Right atrium auricular region (tissue), 2 donors: ENCODE measurements at places on chromosomes 2 and 18. TPM values are rescaled to one million over a fixed set of nuclear protein-coding genes. Genes with fewer than 3 reads are reported as not detected.

GRCh38 chr18:42192251-42193248 lies 237.5 kb downstream of the PIK3C3 start:
- H3K4me3 ChIP-seq: no peak overlapping the region
- H3K4me1 ChIP-seq: no peaks in the 10 kb centered on the region
- H3K27ac ChIP-seq: no peak overlapping the region
- DNase-seq: no peak

DNA sequence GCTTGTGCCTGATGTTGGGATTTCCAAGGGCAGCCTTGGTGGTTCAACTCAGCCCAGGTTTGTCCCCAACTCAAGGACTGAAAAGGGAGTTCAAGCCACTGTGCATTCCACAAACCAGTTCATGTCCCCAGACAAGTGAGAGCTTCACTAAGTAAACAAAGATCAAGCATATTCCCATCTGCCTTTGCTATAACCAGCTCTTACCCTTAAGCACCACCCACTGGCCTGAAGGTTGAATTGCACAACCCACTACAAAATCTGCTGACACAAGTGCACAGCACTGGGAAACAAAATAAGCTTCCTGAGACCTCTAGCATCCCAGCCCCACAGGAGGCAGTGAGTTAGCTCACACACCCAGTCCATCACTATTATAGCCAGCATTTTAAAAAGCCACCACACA lies 516.7 kb downstream of the NR4A2 start:
- H3K36me3 ChIP-seq: no peaks in the 10 kb centered on the region
- no peaks in the 10 kb centered on the region for H3K27me3 ChIP-seq
- no peaks in the 10 kb centered on the region for H3K4me1 ChIP-seq
- H3K4me3 ChIP-seq: no peak overlapping the region
- no peak for DNase-seq

- no peak overlapping the region for H3K27ac ChIP-seq
- DNase-seq: no peak
- H3K36me3 ChIP-seq: no peaks in the 10 kb centered on the region
- no peak overlapping the region for H3K4me3 ChIP-seq
- H3K27me3 ChIP-seq: no peaks in the 10 kb centered on the region
- no peaks in the 10 kb centered on the region for H3K4me1 ChIP-seq
Observed at GRCh38 chr2:199108056-199108455, 349.7 kb downstream of the SATB2 start.

- H3K4me1 ChIP-seq: no peaks in the 10 kb centered on the region
- H3K27ac ChIP-seq: no peak overlapping the region
- no peaks in the 10 kb centered on the region for H3K36me3 ChIP-seq
- DNase-seq: no peak
- H3K4me3 ChIP-seq: no peak overlapping the region
Observed at GRCh38 chr2:153405196-153405595, 73.4 kb downstream of the RPRM start.

DNA sequence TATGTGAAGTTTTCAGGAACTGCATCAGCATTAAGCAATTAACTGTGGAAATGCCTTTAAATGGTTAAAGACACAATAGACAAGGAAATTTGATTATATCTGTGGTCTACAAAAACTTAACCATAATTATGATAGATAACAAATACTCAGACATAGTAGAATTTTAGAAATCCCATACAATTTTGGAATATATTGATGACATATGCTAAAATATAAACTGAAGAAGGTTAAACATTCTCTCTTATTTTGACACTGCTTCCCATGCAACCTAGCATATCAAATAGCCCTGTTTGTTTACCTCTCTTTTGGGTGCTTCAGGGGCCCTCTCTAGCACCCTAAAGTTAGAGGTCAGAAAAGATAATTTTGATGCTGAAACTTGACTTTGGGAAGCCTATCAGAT lies 1274.8 kb upstream of the SLC39A10 start:
- H3K27me3 ChIP-seq: no peaks in the 10 kb centered on the region
- no peaks in the 10 kb centered on the region for H3K4me1 ChIP-seq
- no peaks in the 10 kb centered on the region for H3K36me3 ChIP-seq
- DNase-seq: no peak

- no peak for DNase-seq
- no peaks in the 10 kb centered on the region for H3K4me1 ChIP-seq
- no peaks in the 10 kb centered on the region for H3K36me3 ChIP-seq
- no peak overlapping the region for H3K27ac ChIP-seq
Observed at GRCh38 chr2:130756053-130756873, 923 bp downstream of the AMER3 start.

- DNase-seq: no peak
- no peak overlapping the region for H3K27ac ChIP-seq
- no peak overlapping the region for H3K4me3 ChIP-seq
Observed at GRCh38 chr2:152615177-152615576, 102.1 kb downstream of the PRPF40A start.

GRCh38 chr18:55790296-55790695 lies 202.3 kb upstream of the TCF4 start:
- H3K27me3 ChIP-seq: no peaks in the 10 kb centered on the region

DNA sequence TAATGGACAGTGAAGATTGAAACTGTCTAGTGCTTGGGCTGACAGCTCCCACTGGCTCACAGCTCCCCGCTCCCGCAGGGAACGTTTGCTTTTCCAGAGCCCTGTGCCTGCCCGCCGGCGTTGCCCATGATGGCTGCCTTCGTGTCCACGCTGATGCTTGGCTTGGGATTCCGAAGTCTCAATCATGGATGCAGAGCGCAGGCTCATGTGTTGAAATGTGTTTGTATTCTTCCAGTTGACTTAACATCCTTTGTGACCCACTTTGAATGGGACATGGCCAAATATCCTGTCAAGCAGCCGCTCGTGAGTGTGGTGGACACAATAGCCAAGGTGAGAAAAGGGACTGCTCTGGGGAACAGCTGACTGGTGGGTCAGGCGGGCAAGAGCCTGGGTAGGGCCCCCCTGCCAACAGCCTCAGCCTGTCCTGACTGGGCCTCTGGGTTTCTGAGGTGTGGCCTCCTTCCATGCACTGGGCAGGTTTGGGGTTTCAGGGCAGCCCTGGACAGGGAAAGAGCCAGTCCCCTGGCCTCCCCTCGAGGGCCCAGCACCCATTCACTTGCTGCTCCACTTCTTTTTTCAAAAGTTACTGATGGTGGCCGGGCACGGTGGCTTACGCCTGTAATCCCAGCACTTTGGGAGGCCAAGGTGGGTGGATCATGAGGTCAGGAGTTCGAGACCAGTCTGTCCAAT lies 42.8 kb downstream of the ATP6V1C2 start:
- DNase-seq: no peak
- no peak overlapping the region for H3K27ac ChIP-seq
- no peak overlapping the region for H3K4me3 ChIP-seq

GRCh38 chr18:39647627-39648534 lies 2082.3 kb upstream of the CELF4 start:
- H3K27me3 ChIP-seq: no peaks in the 10 kb centered on the region
- no peak overlapping the region for H3K4me3 ChIP-seq
- DNase-seq: no peak
- H3K27ac ChIP-seq: no peak overlapping the region

DNA sequence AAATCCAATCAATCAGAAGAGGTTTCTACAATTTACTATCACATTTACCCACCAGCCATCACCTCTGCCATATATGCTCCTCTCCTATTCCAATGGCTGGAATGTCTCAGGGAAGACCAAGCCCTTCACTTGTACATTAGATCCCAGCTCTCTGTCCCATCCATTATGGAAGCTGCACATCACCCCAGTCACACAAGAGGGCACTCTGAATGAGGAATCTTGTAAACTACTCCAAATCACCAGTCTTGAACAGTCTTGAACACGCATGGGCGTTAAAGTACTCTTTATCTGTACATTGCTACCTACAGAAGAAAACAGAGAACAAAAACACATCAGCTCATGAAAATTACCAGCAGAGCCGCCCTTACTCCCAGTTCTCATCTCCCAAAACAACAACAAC lies 38.7 kb downstream of the ZC3H8 start:
- H3K36me3 ChIP-seq: peaks cover 20% of the 10 kb centered on the region
- DNase-seq: no peak
- H3K27me3 ChIP-seq: no peaks in the 10 kb centered on the region
- no peak overlapping the region for H3K27ac ChIP-seq
- no peaks in the 10 kb centered on the region for H3K4me1 ChIP-seq
- H3K4me3 ChIP-seq: no peak overlapping the region

GRCh38 chr2:86522711-86523110 lies 40.5 kb downstream of the CHMP3 start:
- peaks cover 14% of the 10 kb centered on the region for H3K36me3 ChIP-seq
- no peak overlapping the region for H3K27ac ChIP-seq
- no peak for DNase-seq
- no peak overlapping the region for H3K4me3 ChIP-seq

GRCh38 chr18:2656237-2656980 lies 883 bp downstream of the SMCHD1 start:
- no peaks in the 10 kb centered on the region for H3K27me3 ChIP-seq
- DNase-seq: no peak
- H3K36me3 ChIP-seq: no peaks in the 10 kb centered on the region
- peak overlapping the region; percentile 99 for H3K27ac ChIP-seq
- H3K4me1 ChIP-seq: no peaks in the 10 kb centered on the region

DNA sequence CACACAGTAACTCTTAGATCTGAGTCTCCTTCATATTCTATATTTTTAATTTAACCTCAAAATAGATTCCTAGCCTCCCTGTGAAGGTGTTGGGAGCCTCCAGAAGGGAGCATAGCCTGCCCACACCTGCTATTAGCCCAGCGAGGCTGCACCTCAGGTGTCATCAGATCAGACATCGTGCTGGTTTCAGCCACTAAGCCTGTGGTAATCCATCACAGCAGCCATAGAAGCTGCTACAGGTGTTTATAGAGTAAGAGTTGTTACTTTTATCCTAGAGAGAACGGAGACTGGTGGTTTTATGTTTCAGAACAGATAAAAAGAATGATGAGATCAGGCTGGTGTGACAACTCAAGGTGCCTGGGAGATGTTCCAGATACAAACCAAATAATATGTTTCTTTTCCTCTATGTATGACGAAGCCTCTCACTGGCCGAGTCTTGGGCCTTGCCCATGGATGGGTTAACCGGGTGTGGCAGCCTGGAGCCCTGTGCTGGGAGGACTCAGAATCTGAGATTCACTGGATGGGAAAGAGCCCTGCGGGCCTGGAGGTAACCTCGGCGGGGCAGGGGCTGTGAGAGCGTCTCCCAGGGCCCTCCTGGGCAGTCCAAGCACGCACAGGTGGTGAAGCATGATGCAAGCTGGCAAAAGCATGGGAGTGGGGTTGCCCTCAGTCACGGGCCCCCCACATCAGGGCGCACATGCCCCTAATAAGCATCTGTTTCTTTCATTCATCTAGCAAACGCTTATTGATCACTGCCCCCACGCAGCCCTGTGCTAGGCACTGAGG lies 73.7 kb downstream of the MRPS9 start:
- no peaks in the 10 kb centered on the region for H3K4me1 ChIP-seq
- no peaks in the 10 kb centered on the region for H3K36me3 ChIP-seq
- no peak for DNase-seq
- H3K27ac ChIP-seq: no peak overlapping the region
- H3K27me3 ChIP-seq: no peaks in the 10 kb centered on the region

DNA sequence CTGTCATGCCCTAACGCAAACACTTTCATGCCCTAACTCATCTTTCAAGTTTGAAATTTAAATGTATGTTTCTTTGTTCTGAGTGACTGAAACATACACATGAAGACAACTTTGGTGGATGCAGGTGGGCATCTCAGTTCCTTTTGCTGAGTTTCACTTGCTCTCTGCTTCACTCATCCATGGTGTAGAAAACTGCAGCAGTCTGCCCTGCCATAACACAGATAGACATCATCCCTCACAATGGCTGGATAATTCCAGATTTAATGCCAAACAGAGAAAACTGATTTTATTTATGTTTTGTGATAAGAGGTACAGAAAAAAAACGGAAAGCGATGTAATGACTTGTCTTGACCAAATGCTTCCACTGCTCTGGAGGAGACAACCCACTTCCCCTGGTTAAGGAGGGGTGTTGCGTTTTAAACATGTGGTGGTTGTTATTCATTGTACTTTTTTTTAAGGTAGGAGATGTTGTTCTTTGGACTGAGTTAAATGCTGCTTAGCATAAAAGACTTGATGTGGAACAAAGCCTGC lies 70.4 kb downstream of the RHBDD1 start:
- H3K27me3 ChIP-seq: no peaks in the 10 kb centered on the region
- no peaks in the 10 kb centered on the region for H3K4me1 ChIP-seq
- DNase-seq: no peak
- no peak overlapping the region for H3K4me3 ChIP-seq
- H3K27ac ChIP-seq: no peak overlapping the region

GRCh38 chr2:239132786-239133185 lies 268.0 kb downstream of the HDAC4 start:
- no peak for DNase-seq
- H3K27ac ChIP-seq: no peak overlapping the region
- H3K27me3 ChIP-seq: no peaks in the 10 kb centered on the region
- peaks cover 53% of the 10 kb centered on the region for H3K36me3 ChIP-seq

GRCh38 chr2:165698444-165698884 lies 95.6 kb downstream of the GALNT3 start:
- H3K4me1 ChIP-seq: no peaks in the 10 kb centered on the region
- DNase-seq: peak; percentile 59
- H3K27ac ChIP-seq: no peak overlapping the region

DNA sequence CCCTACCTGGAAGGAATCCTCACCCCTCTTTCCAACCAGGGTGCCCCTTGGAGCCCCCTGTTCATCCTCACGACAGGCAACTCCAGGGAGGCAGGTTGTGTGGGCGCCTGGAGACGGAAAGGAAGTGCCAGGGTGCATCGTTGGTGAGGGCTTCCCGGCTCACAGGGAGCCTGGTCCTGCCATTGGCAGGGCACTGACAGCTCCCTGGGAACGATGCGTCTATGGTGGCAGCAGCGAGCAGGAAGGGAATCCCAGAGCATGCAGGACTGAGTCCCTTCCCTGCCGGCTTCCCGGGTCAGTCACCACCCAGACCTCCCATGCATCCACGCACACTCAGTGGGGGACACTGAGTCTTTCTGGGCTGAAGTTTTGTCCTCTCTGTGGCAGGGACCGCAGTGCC lies 117.6 kb downstream of the INHBB start:
- DNase-seq: no peak
- no peak overlapping the region for H3K27ac ChIP-seq
- H3K4me3 ChIP-seq: no peak overlapping the region
- H3K4me1 ChIP-seq: no peaks in the 10 kb centered on the region

- H3K27ac ChIP-seq: no peak overlapping the region
- H3K4me3 ChIP-seq: no peak overlapping the region
- no peak for DNase-seq
- H3K4me1 ChIP-seq: no peaks in the 10 kb centered on the region
- no peaks in the 10 kb centered on the region for H3K27me3 ChIP-seq
Observed at GRCh38 chr2:140600116-140600515, 1530.7 kb downstream of the LRP1B start.

Gene REG3G
- not detected for total RNA-seq

Gene SPHKAP
- total RNA-seq: 23.5 TPM

Gene KLHL30
- total RNA-seq: 24.9 TPM

Gene KATNAL2
- total RNA-seq: 2.2 TPM

Gene PSMA8
- not detected for total RNA-seq

Gene HOXD12
- total RNA-seq: not detected

Gene GMPPA
- total RNA-seq: 23.3 TPM

Gene ICOS
- not detected for total RNA-seq

Gene ACADL
- total RNA-seq: 1.9 TPM
